MG63 (cell line): ENCODE measurements at places on chromosomes 5 and 9.

DNA sequence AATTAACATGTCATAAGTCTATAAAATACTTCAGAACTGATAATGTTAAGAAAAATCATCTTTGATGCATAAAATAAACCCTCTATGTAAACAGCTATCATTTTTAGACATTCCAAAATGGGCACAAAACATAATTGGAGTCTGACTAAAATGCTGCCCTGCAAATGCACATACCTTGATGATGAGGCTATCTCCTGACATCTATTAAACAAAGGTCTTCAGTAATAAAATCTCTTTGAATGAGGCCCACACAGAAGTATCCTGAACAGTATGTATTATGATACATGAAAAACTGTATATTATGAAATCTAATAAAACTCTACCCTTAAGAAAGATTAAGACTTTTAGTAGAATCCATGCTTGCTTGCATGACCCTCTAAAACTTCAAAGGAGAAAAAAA is 66.1 kb downstream of the FBXL17 start:
- DNase-seq, result no peak

DNA sequence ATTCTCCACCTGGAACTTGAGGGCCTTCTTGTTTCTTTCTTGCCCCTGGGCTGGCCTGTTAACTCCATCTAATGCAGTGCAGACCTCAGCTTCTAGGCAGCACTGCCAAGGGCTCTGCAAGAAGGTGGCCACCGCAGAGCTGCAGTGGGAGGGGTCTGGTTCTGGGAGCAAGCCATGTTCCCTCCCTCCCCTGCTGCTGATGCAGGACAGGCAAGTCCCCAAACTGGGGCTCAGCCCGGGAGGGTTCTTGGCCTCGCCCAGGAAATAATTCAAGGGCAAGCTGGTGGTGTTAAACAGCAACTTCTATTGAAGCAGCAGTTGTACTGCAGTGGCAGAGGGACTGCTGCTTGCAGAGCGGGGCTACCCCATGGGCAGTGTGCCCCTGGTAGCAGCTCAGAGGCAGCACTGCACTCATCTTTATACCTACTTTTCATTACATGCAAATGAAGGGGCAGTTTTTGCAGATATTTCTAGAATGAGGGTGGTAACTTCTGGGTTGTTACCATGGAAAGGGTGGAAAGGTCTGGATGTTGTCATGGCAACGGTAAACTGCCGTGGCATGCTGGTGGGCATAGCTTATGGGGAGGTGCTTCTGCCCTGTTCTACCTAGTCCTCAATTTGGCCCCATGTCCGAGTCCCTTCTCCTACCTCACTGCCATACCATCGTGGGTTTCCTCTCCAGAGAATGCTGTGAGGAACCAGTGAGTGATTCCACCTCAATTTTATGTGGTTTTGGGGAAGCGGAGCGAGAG is 82.1 kb downstream of the WDR41 start:
- DNase-seq, result no peak

- DNase-seq, result no peak
Observed at GRCh38 chr5:1278656-1279442, 16.0 kb downstream of the TERT start.

DNA sequence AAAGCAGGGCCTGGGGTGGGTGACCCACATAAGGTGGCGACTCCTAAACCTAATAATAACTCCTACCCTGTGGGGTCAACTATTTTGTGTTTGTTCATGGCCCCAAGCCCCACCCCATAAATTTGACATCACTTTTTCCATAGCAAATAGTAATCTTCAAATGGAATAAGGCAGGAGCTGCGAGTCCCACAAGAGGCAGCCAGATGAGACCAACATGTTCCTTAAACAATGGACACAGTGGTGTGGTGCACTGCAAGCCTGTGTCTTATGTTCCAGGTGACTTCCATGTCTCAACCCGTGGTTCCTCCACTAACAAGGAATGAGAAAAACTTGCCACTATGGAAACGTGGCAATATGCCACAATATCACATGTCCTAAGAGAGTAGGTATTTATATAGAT is 20.6 kb downstream of the TMEM174 start:
- DNase-seq, result no peak

DNA sequence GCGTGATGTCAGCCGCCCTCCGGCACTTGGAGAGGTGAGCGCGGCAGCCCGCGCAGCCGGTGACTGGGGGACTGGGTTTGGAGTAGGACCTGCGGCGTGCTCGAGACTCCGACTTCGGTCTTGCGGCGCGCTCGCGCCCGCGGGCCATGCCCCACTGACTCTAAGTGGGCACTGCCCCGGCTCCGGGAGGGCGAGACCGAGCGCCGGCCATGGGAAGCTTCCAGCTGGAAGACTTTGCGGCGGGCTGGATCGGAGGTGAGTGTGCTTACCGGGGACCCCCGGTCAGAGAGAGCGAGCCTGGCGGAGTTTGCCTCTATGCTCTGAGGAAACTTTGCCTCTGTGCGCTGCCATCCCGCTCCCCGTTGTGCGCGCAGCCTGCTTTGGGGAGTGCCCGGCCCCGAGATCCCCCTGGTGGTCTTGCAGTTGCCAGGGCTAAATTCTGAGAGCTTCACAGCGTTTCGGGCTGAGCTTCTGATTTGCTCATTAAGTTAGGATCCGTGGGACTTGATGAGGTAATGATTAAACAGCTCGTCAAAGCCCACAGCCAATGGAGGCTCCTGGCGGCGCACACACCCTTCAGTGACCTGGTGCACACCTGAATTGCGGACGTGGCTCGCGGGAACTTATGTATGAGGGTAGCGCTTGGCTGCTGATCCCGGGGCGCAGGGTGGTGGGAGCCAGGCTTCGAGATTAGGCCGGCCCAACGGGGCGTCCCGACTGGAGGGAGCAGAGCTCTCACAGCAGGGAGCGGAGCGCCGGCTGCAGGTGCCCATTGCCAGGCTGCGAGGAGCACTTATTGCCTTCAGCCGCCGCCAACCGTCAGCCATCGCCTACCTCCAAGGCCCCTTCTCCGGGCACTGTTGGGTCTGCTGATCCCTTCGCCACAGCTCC is at the start of gene SLC25A48:
Gene SLC25A48 (plus strand): TSS at position 25 of the 891 bp plus-strand sequence. CDS start 185 bp downstream, at position 210.
- peak; percentile 73 for DNase-seq
